Activated CD4-positive, CD25-positive, alpha-beta regulatory T cell treated with anti-CD3 and anti-CD28 coated beads, Interleukin-2, amount 50 U/mL, for 16 hours (primary cell): ENCODE measurements at places on chromosomes 2 and 18.

DNA sequence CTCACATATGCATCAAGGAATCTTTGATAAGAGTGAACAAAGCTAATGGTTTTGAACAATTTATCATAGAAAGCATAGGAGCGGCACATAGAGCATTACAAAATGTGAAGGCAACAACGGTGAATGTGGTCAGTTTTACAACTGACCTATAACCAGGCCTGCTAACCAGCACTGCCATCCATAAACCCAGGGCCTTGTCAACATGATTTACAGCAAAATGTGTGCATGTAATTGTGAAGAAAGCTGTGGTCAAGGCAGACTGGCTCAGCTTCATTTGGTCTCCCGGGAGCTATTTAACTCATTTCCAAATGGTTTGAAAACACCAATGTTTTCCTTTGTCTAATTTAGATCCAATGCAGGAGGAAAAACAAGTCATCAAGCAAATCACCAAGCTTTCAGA is 119.8 kb downstream of the DHRS9 start:
- DNase-seq = no peak

GRCh38 chr2:240024766-240025165 is 376 bp downstream of the NDUFA10 start:
- no peak for DNase-seq

- DNase-seq = no peak
These were observed 767.0 kb upstream of the RAB6C start for GRCh38 chr2:129212299-129212958.

GRCh38 chr18:38572554-38573111 is 1007.0 kb upstream of the CELF4 start:
- no peak for DNase-seq

DNA sequence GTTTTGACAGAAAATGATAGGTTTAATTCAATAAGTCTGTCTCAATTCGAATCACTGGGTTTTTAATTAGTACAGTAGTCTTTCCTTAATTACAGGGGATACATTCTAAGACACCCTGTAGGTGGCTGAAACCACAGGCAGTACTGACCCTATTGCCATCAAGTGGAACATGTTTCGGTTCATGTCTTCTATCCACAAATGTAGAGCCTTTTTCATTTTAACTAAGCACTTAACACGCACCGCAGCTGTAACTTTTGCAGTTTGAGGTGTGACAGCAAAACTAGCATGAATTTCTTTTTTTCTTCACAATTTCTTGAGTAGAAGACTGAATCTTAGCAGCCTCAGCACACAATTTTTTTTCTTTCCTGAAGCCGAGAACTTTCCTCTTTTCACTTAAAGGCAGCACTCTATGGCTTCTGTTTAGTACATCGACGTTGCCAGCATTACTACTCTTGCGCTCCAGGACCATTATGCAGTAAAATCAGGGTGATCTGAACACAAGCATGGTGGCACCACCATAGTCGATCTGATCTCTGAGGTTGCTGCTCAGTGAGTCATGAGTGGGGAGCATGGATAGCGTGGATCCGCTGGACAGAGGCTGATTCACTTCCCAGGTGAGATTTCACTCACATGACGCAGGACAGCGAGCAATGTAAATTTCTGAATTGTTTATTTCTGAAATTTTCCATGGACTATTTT is 805.1 kb downstream of the RNF144A start:
- DNase-seq = no peak
